ENCODE measurements at places on chromosomes 11 and 22.

DNA sequence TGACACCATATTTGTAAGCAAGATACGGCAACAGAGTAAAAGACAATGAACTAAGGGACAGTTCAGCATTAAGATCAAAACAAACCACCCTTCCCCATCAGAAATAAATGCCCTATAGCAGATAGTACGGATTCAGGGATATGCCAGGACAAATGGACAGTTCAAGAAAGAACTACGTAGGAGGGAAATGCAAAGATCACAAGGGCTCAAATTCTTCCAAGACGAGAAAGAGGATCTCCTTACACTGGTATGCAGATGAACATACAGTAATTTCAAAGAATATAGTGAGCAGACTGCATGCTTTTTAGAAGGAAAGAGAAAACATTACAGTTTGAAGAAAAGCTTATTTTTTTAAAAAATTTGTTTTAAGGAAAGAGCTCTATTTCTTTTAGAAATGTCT lies 124.7 kb upstream of the APOA1 start:
- DNase-seq: no peak

DNA sequence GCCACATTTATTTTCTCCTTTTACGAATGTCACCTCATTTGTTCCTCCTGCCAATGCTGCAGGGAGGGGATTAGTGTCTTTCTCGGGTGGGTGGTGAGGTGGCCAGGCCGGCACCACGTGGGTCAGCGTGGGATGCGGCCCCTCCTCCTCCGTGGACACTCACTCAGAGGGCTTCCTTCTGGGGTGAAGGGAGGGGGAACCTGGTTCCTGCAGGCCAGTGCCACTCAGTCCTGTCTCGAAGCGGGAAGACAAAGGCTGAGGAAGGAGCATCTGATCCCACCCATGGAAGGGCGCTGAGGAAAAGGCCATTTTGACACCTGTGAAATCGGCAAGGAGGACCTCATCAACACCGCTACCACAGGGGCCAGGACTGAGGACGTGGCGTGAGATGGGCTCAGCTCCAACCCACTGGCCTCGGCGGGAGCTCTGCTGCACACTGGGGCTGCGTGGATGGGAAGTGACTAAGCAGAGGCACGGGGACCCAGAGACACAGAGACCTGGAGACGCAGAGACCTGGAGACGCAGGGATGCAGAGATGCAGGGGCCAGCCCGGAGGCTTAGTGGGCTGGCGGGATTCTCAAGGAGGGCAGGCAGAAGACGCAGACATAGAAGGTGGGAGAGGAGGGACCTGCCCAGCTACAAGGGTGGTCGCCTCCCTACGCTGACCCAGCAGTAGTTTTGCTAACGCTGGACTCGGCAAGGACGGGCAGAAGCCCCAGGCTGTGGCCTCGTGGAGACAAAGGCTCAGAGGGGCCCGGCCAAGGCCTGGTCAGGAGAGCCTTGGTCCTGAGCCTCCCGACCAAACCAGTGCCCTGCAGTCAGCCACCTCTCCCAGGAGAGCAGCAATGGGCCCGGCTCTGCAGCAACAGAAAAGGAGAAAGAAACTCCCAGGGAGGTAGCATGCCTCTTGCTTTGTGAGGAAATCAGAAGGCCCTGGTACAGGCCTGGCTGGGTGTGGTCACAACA lies 1071.2 kb downstream of the BRD1 start:
- no peak for DNase-seq

- no peak for DNase-seq
Observed at GRCh38 chr11:789943-790342, at the start of gene CEND1. CEND1 (minus strand) TSS chr11:790090; CDS start chr11:788576, 1,514 bp downstream.

DNA sequence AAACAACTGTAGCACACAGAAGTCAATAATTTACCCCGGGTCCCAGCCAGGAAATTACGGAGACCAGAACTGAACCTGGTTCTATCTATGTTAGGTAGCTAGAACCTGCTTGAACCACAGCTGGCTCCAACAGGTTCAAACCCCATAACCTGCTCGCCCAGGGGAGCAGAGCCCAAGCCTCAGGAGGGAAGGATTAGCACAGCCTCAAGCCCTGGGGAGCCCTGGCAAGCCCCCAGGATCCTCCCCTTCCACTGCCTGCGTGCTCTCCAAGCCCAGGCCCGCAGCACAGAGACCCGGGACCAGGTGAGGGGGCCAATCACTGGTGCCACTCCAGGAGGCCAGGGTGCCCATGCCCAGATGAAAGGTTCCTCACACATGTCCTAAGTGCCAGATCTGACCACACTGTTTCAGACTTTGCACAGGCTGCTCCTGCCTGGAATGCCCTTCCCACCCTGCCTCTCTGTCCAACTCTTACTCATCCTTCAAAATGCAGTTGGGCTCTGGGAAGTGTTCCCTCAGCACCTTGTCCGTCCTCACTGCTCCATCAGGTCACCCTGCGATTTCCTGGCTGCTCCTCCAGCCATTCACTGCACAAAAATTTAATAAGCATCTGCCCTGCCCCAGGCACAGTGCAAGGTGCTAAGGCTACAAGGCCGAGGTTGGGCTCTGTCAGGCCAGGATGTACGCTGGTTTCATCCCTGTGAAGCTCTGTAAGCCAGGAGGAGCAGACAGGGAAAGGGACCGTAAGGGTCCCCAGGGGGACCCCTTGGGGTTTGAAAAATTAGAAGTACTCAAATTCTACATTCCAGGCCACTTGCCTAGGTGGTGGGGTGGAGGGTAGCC lies 32.2 kb downstream of the ARRB1 start:
- DNase-seq: no peak
